ENCODE measurements at places on chromosomes 7 and 10.

- DNase-seq: no peak
These were observed 54.0 kb downstream of the ANK3 start for GRCh38 chr10:60335708-60336107.

GRCh38 chr10:71852355-71852937, 1.4 kb upstream of the PSAP start:
- DNase-seq: no peak

GRCh38 chr10:77812741-77813140, 113.8 kb downstream of the DLG5 start:
- DNase-seq: no peak

DNA sequence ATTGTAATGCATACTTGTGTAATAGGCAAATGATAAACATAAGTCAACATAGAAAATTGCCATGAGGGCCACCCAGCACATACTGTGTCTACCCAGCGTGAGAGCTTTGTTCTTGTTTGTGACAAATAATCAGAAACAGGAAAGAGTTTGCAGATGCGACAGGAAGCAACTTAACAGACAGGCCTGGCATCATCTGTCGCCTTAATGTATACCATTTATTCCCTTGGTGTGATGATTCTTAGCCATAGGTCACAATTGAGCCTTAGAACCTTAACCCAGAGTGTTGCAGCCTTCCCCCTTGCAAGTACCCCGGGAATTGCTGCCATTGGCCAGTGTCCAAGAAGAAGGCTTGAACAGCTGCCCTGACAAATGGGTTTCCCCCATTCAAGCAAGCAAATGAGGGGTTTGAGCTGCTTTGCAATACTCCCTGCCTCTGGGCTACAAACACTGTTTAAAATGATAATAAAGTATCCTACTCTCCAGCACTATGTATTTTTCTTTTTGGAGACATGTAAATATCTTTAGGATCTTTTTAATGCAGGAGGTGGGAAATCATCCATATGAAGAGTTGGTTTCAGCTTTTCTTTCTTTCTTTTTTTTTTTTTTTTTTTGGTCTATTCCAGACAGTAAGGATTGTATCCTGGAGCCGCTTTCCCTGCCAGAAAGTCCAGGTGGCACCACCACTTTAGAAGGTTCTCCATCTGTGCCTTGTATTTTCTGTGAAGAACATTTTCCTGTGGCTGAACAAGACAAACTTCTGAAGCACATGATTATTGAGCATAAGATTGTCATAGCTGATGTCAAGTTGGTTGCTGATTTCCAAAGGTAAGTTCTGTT, 80.0 kb downstream of the ZNF277 start:
- DNase-seq: no peak

DNA sequence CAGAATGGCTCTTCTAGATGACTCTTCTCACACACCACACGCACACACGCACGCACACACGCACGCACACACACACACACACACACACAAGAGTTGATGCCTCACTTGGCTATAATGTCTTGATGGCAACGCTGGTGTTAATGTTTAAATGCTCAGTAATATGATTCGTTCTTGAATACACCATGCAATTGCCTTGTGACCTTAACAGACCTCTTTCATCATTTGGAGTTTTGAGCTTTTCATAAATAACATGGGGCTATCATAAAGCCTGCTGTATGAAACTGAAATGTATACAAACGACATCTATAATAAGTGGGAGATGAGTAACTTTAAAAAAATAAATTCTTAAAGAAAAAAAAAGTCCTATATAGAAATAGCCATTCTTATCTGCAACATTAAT, 8.2 kb downstream of the JCAD start:
- no peak for DNase-seq

DNA sequence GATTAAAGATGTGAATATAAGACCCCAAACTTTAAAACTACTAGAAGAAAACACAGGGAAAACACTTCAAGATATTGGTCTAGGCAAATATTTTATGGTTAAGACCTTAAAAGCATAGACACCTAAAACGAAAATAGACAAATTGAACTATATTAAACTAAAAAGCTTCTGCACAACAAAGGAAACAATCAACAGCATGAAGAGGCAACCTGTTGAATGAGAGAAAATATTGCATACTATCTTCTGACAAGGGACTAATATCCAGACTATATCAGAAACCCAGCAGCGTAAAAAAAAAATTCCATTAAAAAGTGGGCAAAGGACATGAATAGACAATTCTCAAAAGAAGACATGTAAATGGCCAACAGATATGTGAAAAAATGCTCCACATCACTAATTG, 18.6 kb downstream of the PAPSS2 start:
- DNase-seq: no peak

GRCh38 chr10:69839696-69840345, 38.1 kb downstream of the COL13A1 start:
- no peak for DNase-seq

GRCh38 chr10:7945034-7945433, 109.5 kb upstream of the GATA3 start:
- DNase-seq: no peak

DNA sequence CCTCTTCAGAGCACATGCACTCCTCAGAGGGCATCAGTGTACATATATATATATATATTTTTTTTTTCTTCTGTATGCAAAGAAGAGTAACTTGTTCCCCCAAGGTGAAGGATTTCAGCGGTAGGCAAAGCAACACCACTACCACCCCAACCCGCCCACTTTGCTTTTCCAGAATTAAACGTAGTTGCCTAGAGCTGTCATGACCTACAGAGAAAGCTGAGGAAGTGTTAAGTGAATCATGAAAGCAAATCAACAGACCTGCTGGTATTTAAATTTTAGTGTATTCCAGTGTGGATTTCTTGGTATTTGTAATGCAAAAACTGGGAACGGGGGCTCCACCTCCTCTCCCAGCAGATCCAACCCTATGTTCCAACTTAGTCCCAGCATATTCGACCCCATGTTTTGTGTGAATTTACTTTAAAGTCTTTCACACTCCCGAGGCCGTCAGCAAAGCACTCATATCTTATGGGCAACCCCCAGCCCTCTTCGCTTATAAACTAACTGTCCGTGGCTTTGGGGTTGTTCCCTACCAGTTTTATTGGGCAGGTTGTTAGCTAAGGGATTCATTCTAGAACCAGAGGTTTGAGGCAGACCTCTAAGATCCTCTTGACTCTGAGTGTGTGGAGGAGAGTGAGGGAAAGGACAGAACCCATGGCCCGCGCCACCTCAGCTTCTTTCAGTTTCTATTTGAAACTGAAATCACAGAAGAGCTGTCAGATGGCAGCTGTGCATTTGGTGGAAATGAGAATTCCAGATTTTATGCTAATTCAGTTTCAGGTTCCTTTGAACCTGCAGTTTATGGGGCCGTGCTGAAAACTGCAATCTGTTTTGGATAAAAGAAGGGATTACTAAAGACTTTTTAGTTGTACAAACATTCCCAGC, 450.2 kb upstream of the GALNT17 start:
- no peak for DNase-seq

GRCh38 chr7:95628831-95629439, 32.6 kb upstream of the PDK4 start:
- no peak for DNase-seq

GRCh38 chr10:79403441-79404230, 41.8 kb downstream of the ZCCHC24 start:
- peak; percentile 53 for DNase-seq

DNA sequence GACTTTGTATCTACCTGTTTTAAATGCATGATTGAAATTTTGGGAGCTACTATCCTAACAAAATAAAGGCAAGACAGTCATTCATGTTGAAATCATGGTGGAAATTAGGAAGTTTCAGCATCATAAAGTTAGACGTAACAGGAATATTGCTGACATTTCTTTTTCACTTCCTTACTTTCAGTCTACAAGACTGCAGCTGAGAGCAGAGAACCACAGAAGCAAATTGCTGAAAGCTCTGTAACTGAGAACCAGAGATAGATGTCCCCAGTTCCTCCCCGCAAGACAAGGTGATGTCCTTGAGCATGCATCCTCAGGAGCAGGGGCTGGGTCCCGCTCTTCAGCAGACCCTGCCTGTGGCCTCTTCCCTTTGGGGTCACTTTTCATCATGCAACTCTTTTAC, 466.3 kb upstream of the POM121L12 start:
- DNase-seq: no peak

GRCh38 chr7:114392686-114393085, 21.9 kb upstream of the FOXP2 start:
- DNase-seq: no peak

DNA sequence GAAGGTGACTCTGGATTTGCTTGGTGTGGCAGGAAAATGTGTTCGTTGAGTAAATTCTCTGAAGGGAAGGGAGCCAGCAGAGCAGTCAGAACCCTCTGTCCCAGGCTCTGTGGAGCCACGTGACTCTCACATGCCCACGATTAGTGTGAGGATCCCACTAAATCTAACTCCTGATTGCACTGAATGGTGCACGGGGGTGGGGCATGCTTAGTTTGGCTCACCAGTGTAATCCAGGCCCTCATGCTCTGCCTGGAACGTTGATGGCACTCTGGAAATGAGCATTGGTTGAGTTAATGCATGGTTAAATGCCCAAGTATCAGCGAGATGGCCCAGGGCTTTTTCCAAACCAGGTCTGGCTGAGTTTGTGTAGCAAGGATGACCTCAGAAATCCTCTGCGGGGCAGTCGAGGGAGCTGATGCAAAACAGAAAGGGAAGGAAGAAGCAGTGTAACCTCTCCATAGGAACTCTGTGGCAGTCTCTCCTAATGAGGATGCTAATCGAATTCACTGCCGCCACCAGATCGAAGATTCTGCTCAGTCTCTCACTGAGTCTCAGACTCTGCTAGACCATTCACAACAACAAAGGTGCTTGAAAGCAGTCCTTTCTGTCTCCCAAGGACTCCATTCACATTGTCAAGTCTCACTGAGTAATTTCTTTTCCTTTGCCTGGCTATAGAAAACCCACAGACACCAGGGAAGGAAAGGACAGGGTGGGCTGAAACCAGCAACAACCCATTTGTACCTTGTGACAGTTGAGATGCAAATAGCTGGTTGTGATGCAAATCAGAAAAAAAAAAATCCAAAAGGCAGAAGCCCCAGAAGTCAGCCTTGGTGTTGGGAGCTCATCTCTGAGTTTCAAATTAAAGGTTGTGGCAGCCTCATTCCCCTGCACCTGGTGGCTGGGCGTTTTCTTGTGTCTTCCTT, 98.1 kb downstream of the C10orf105 start:
- DNase-seq: peak; percentile 79

- no peak for DNase-seq
These were observed 102.5 kb upstream of the CELF2 start for GRCh38 chr10:10915215-10915614.

GRCh38 chr10:128643658-128644057, 517.4 kb upstream of the MKI67 start:
- DNase-seq: no peak

GRCh38 chr10:92809840-92810239, 38.5 kb upstream of the EXOC6 start:
- no peak for DNase-seq

- peak; percentile 39 for DNase-seq
These were observed 92.6 kb downstream of the RGS10 start for GRCh38 chr10:119449760-119450461.

GRCh38 chr7:95246831-95247370, 77.4 kb downstream of the PON1 start:
- peak; percentile 76 for DNase-seq

GRCh38 chr10:33623669-33624068, 289.2 kb upstream of the NRP1 start:
- DNase-seq: no peak

- DNase-seq: peak; percentile 53
These were observed 985 bp upstream of the ETV1 start for GRCh38 chr7:13990319-13990983.

- DNase-seq: peak; percentile 20
These were observed 611 bp downstream of the NDUFA5 start for GRCh38 chr7:123557016-123557397.

GRCh38 chr10:124595143-124595883, 133.7 kb downstream of the LHPP start:
- DNase-seq: no peak

Measured in testis (tissue), 5 donors.